ENCODE measurements at places on chromosomes 5 and 9.
A peak's percentile ranks its signal among the peaks of the same experiment; 100 is the strongest.

DNA sequence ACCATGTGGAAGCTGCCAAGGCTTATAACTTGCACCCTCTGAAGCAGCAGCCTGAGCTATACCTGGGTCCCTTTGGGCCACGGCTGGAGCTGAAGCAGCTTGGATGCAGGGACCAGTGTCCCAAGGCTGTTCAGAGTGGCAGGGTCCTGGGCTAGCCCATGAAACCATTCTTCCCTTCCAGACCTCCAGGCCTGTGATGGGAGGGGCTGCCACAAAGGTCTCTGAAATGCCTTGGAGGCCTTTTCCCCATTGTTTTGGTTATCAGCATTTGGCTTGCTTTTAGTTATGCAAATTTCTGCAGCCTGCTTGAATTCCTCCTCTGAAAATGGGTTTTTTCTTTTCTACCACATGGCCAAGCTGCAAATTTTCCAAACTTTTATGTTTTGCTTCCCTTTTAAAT is 433.7 kb upstream of the ACO1 start:
- DNase-seq, result no peak

DNA sequence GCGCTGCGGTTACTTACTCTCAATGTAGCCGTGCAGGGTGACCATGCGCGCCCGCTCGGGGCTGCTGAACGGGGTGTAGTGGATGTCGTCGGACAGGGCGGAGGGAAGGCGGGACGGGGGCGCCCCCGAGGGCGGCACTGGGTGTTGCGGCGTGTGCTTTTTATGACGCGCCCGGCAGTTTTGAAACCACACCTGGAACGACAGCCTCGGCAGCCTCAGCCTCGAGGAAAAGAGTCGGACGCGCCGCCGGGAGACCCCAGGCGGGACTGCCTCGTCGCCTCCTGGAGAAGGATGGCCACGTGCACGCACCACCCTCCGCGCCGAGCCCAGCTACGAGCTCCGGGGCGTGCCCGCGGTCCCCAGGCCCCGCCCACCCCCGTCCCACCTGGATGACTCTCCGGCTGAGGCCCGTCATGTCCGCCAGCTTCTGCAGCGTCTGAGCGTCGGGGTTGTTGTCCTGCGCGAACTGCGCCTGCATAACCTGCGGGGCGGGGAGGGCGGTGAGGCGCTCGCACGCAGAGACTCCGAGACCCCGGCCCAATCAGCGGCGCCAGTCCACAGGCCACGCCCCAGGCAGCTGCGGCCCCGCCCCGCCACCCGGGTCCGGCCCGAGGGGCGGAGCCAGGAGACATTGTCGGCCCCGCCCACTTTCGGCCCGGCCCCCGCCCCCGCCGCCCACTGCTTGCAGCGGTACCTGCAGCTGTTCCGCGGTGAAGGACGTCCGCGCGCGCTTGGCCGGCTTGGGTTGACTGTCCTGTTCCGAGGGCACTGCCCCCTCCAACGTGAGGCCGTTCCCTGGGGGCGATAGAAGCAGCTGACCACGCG is 15.0 kb downstream of the LHX6 start:
- no peak for DNase-seq

DNA sequence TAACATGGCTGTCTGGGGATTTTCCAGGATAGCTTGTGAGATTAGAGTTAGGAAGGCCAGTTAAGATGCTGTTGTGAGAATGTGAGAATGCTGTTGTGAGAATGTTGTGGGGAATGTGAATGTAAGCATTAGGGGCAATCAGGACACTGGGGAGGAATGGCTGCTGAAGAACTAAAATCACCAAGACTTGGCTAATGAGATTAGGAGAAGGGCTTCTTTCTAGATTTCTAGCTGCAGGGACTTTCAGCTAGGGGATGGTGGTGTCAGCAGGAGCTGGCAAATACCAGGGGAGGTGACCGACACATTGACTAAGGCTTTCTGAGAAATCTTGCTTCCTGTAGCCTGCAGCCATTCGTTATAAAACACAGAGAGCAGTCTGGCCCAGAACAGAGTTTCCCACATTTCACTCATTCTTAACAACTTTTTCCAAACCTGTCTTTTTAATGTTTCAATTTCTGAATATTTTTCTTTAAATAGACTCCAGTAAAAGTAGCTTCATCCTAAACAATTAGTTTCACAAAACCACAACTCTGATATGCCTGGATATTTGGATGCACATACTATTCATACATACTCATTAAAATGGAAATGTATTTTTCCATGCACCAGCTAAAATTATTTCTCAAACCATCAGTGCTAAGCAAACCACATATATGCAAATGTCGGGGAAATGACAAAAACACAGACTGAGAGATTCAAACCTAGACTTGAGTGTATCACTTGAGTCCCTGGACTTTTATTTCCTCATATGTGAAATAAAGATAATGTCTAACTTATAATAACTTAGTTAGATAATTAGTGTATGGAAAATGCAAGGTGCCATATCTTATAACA is 89.3 kb upstream of the TNC start:
- no peak for DNase-seq

- DNase-seq, result no peak
These were observed 25.9 kb downstream of the MTRR start for GRCh38 chr5:7894860-7895259.

- DNase-seq, result no peak
These were observed 54.3 kb downstream of the FBN2 start for GRCh38 chr5:128483738-128484137.

GRCh38 chr9:127209220-127209619 is 55.4 kb upstream of the GARNL3 start:
- no peak for DNase-seq

DNA sequence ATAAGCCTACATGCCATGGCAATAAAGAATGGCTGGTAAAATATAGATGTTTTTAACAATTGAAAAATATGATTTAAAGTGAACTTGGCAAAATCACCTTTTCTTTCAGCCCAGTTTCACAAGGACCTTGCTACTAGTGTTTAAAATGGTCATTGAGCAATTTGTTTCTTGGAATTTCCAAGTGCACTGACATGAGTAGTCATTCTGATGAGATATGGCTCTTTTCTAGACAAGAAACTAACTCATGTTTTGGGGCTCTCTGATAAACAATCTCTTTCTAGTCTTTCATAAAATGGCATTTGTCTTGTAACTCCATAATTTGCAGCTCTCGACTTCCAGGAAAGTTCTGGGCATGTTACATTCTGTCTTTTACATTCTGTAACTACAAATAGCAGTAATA is 176.8 kb downstream of the NR2F1-AS1 start:
- no peak for DNase-seq

DNA sequence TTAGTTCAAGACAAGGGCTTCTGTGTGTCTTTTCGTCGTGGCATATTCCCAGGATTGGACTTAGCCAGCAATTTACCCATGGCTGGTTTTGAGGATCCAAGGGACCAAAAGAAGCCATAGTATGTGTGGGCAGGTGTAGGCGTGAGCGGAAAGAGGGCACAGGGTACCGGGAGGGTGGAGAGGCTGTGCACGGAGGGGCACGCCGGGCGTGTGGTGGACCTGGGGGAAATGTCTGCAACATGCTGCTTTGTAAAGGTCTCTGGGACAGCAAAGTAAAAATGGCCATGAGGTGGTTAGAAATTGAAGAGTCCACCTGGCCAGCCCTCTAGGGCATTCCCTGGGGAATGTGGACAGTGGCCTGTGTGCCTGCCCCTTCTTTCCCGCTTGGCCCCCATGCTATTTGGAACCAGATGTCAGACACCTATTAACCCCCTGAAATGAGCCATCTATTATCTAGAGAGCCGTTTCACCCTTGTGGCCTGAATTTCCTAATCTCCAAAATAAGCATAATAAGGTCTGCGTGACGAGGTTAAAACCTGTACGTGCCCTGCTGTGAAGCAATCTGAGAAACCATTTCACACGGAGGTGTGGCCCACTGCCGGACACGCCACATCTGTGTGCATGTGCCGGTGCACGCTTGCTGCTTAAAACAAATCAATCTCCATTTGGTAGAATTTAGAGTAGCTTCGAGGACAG is 5.1 kb downstream of the FLT4 start:
- DNase-seq, result no peak

DNA sequence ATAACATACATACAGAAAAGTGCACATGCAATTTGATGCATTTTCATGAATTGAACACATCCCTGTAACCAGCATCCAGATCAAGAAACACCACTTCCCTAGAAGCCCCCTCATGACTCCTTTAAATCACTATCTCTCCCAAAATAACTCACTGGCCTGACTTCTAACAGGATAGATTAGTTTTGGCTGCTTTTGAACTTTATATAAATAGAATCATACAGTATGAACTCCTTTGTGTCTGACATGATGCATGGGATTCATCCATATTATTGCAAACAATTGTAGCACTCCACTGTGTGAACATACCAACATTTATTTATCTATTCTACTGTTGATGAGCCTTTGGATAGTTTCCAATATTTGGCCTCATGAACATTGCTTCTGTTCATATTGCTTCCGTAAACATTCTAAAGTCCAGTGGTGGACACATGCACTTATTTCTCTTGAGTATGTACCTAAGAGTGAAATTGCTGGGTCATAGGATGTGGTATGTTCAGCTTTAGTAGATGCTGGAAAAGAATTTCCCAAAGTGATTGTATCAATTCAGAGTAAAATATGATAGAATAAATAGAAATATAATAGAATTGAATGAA is 148.7 kb upstream of the GDNF start:
- DNase-seq, result no peak

DNA sequence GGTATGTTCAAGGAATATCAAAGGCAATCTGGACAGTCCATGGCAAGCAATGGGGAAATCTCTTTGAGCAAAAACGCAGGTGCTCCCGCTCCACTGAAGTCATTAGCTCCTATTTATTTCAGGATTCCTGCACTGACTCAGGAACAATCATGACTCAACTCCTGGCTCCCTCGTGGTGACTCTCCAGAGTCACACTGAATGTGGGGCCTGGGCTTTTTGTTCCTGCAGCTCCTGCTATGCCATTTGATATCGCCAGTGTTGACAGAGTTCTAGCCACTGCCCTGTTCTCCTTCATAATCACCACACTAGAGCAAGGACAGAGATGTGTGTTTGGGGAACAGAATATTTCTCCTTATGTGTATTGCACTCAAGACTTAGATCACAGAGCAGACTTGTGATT is 187.2 kb upstream of the ZNF462 start:
- DNase-seq, result no peak

GRCh38 chr5:80149161-80149609 is 106.7 kb downstream of the SERINC5 start:
- no peak for DNase-seq

DNA sequence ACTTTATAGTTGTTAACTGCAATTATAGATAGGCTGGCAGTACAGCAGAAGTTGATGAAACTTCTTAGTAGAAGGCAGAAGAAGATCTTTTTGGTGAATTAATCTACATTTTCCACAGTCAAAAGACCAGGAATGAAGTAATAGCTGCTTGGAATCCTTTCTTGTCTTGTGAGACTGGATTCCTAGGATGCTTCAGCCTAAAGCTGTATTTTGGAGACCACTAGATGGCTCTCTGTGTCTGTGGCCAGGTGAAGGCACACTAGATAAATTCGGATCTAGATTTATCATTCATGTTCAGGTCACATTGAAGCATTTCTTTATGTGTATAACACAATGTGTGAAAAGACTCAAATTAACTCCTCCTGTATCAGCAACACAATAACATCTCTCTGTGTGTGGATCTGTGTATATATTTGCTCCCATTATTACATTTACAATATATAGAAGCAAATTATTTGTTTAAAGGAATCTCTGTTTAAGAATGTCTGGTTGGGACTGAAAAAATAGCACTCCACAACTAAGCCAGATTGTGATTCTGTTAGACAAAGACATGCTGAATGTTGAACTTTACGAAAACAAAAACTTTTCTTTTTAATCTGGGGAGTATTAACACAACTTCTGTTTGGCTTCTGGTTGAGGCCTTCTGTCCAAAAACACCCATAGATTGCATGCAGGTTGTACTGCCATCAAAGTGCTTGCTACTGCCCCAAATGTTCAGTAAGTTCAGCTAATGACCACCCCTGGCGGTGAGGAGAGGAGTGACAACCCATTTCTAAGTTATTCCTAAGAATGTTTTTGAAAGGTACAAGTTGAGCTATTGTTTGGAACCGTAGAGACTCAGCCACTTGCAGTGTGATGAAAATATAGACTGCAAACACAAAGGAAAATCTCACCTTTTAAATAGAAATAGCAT is 10.6 kb downstream of the GRIN3A start:
- DNase-seq, result no peak

- DNase-seq, result no peak
These were observed 200.4 kb downstream of the PCSK5 start for GRCh38 chr9:76090909-76091308.

DNA sequence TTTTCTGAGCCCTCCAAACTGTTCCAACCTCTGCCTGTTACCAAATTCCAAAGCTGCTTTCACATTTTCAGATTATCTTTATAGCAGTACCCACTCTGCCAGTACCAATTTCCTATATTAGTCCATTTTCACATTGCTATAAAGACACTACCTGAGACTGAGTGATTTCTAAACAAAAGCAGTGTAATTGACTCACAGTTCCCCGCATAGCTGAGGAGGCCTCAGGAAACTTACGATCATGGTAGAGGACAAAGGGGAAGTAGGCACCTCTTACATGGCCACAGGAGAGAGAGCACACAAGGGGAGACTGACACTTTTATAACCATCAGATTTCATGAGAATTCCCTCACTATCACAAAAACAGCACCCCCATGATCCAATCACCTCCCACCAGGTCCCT is 105.0 kb downstream of the DTWD2 start:
- no peak for DNase-seq

- no peak for DNase-seq
These were observed 150.7 kb upstream of the RASA1 start for GRCh38 chr5:87116825-87117512.

- DNase-seq, result no peak
These were observed 6.5 kb downstream of the ANKRA2 start for GRCh38 chr5:73558950-73559349.

DNA sequence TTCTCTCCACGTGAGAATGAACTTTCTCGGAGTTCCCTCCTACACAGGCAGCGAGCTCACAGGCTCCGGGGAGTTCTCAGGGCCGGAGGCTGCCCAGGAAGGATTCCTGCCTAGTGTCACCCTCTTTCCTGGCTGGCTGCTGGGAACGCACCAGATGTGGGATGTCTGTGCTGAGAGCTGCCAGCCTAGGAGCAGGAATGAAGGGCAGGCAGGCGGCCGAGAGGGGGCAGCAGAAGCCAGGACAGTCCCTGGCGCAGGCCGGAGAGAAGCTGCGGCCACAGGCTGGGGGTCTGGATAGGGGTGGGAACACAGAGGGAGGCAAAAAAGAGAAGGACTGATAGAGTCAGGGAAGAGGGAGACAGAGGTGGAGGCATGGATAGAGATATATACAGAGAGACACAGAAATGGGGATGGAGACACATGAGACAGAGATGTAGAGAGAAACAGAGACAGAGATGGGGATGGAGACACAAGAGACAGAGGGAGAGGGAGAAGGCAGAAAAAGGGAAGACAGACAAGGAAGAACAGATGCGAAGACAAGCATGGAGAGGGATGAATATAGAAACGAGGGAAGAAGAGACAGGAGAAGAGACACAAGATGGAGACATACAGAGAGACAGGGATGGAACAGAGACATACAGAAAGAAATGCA is 25.3 kb upstream of the ENHO start:
- peak; percentile 27 for DNase-seq

GRCh38 chr5:52864371-52864770 is 76.7 kb downstream of the ITGA1 start:
- no peak for DNase-seq

Measured in stromal cell of bone marrow (primary cell).